ENCODE measurements at places on chromosomes 7 and 10. TPM values are rescaled to one million over a fixed set of nuclear protein-coding genes. Genes with fewer than 3 reads are reported as not detected.

PPP1R17 gene
- 1.7 TPM for total RNA-seq

DNA sequence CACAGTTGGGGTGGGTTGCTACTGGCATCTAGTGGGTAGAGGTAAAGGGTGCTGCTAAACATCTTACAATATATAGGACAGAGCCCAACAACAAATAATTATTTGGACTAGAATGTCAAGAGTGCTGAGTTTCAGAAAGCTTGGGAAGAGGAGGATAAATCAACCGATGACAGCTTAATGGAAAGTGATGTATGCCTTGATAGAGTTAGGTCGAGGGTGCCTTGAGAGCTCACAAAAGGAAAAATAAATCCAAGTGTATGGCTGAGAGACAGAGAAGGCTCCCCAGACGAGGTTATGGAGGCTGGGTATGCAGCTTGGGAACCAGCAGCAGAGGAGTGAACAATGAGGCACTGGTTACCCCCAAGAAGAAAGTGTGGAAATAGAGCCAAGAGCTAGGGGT is 211.1 kb downstream of the HDAC9 start:
- no peaks in the 10 kb centered on the region for H3K4me1 ChIP-seq
- no peak for DNase-seq
- no peak overlapping the region for H3K4me3 ChIP-seq
- no peaks in the 10 kb centered on the region for H3K27me3 ChIP-seq

DNA sequence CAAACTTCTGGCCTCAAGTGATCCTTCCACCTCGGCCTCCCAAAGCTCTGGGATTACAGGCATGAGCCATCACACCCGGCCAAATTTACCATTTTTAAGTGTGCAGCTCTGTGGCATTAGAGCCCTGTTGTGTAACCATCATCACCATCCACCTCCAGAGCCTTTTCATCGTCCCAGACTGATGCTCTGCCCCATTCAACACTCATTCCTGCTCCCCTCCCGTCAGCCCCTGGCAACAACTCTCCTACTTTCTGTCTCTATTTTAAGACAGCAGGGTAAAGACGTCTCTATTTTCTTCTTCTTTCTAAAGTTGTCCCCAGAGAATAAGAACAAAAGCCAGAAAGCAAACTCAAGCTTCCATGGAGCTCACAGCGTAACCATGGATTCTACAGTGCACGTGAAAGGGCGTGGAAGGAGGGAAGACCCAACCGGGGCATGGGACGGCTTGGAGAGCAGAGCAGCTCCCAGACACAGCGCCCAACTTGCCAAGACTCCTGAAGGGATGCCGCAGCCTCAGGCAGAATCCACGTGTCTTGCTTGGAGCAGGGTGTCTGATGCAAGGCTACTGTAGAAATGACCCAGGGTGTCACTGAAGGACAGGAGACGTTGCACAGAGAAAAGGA is 42.7 kb upstream of the PITRM1 start:
- H3K4me3 ChIP-seq: no peak overlapping the region
- H3K27ac ChIP-seq: no peak overlapping the region
- no peaks in the 10 kb centered on the region for H3K27me3 ChIP-seq
- no peaks in the 10 kb centered on the region for H3K4me1 ChIP-seq
- no peak for DNase-seq

DNA sequence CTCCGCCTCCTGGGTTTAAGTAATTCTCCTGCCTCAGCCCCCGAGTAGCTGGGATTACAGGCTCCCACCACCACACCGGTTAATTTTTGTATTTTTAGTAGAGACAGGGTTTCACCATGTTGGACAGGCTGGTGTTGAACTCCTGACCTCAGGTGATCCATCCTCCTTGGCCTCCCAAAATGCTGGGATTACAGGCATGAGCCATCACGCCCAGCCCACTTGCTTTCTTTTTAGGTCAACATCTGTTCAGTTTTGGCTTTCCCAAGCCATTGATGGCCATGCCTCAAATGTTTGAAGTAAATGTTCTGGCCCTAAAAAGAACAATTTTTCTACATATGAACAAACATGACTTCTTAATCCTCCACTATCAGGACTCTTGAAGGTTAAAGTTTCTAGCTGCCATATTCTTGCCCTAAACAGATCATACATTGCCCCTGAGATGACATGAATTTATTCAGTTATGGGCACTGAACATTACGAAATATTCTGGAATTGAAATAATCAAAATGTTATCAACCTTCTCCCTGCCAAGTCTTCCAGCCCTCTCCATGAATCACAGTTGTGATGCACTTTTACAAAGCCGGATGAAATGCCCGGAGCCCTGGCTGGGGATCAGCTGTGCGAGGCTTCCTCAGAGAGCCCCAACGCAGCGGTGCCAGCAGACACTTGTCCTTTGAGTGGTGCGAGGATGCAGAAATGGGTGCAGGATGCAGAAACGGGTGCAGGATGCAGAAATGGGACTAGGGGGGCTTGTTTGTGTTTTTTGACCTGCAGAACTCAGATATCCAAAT is 2.9 kb downstream of the MRLN start:
- DNase-seq: no peak
- H3K4me1 ChIP-seq: no peaks in the 10 kb centered on the region
- no peaks in the 10 kb centered on the region for H3K27me3 ChIP-seq
- H3K4me3 ChIP-seq: no peak overlapping the region
- H3K27ac ChIP-seq: no peak overlapping the region

- no peaks in the 10 kb centered on the region for H3K27me3 ChIP-seq
- H3K4me1 ChIP-seq: no peaks in the 10 kb centered on the region
- H3K36me3 ChIP-seq: no peaks in the 10 kb centered on the region
- DNase-seq: no peak
- no peak overlapping the region for H3K27ac ChIP-seq
Measured at GRCh38 chr10:110274072-110274627, 30.6 kb downstream of the SMNDC1 start.

- H3K36me3 ChIP-seq: peaks cover 9% of the 10 kb centered on the region
- no peak overlapping the region for H3K4me3 ChIP-seq
- H3K4me1 ChIP-seq: no peaks in the 10 kb centered on the region
- no peaks in the 10 kb centered on the region for H3K27me3 ChIP-seq
- DNase-seq: no peak
- no peak overlapping the region for H3K27ac ChIP-seq
Measured at GRCh38 chr10:88392222-88392621, 190.9 kb downstream of the RNLS start.

- H3K4me3 ChIP-seq: no peak overlapping the region
- no peaks in the 10 kb centered on the region for H3K27me3 ChIP-seq
- H3K36me3 ChIP-seq: peaks cover 46% of the 10 kb centered on the region
- no peak for DNase-seq
- H3K27ac ChIP-seq: no peak overlapping the region
- no peaks in the 10 kb centered on the region for H3K4me1 ChIP-seq
Measured at GRCh38 chr7:157410831-157411556, 74.2 kb downstream of the DNAJB6 start.

GRCh38 chr10:98293550-98294269 is 25.7 kb upstream of the LOXL4 start:
- DNase-seq: no peak
- H3K27me3 ChIP-seq: no peaks in the 10 kb centered on the region
- H3K27ac ChIP-seq: no peak overlapping the region
- no peak overlapping the region for H3K4me3 ChIP-seq

KCNH2 gene
- 4.5 TPM for total RNA-seq

- DNase-seq: no peak
- H3K27ac ChIP-seq: no peak overlapping the region
- H3K4me3 ChIP-seq: no peak overlapping the region
- H3K27me3 ChIP-seq: no peaks in the 10 kb centered on the region
- peaks cover 7% of the 10 kb centered on the region for H3K36me3 ChIP-seq
- H3K4me1 ChIP-seq: no peaks in the 10 kb centered on the region
Measured at GRCh38 chr10:18238870-18239485, 98.8 kb downstream of the CACNB2 start.

GRCh38 chr7:95669513-95669912 is 73.2 kb upstream of the PDK4 start:
- no peaks in the 10 kb centered on the region for H3K27me3 ChIP-seq
- DNase-seq: no peak
- H3K27ac ChIP-seq: no peak overlapping the region
- H3K36me3 ChIP-seq: no peaks in the 10 kb centered on the region
- no peaks in the 10 kb centered on the region for H3K4me1 ChIP-seq

GRCh38 chr10:25901199-25901598 is 32.8 kb upstream of the MYO3A start:
- no peaks in the 10 kb centered on the region for H3K36me3 ChIP-seq
- no peak overlapping the region for H3K27ac ChIP-seq
- DNase-seq: no peak
- no peaks in the 10 kb centered on the region for H3K4me1 ChIP-seq
- no peak overlapping the region for H3K4me3 ChIP-seq

DNA sequence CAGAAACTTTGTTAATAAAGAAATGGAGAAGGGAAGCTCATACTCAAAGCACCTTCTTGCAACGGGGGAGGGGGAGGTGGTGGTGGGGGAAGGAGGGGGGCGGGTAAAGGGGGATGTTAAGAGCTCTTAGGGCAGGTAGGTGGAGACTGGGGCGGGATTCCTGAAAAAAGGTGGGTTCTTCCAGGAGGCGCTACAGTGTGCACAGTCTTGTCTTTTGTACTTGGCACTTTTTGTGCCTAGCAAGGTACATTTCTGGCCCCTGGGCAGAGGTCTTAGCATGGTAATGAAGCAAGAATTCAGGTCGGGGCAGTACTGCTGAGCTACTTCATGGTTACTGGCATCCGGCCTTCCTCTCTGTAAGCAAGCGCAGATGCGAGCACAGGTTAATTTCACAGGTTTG is 15.2 kb upstream of the LAMB4 start:
- no peaks in the 10 kb centered on the region for H3K36me3 ChIP-seq
- no peak overlapping the region for H3K4me3 ChIP-seq
- DNase-seq: peak; percentile 46
- H3K27me3 ChIP-seq: no peaks in the 10 kb centered on the region
- H3K4me1 ChIP-seq: no peaks in the 10 kb centered on the region

- H3K36me3 ChIP-seq: no peaks in the 10 kb centered on the region
- no peaks in the 10 kb centered on the region for H3K4me1 ChIP-seq
- no peak for DNase-seq
- H3K27me3 ChIP-seq: no peaks in the 10 kb centered on the region
Measured at GRCh38 chr10:3217301-3217700, 44.7 kb upstream of the PITRM1 start.

- H3K36me3 ChIP-seq: peaks cover 3% of the 10 kb centered on the region
- H3K4me1 ChIP-seq: no peaks in the 10 kb centered on the region
- no peak overlapping the region for H3K27ac ChIP-seq
- no peak for DNase-seq
- H3K4me3 ChIP-seq: no peak overlapping the region
Measured at GRCh38 chr7:98075801-98076200, 30.9 kb upstream of the LMTK2 start.

DNA sequence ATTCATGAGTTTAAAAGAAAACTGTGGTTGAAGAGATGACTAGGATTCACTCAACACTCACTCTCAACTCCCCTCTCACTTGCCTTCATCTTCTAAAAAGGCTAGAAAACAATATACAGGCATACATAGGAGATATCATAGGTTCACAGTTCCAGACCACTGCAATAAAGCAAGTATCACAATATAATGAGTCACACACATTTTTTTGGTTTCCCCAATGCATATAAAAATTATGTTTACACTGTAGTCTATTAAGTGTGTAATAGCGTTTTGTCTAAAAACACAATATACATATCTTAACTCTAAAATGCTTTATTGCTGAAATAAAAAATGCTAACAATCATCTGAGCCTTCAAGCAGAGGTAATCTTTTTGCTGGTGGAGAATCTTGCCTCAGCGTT is 104.9 kb upstream of the PDE1C start:
- no peak overlapping the region for H3K4me3 ChIP-seq
- H3K27me3 ChIP-seq: no peaks in the 10 kb centered on the region
- DNase-seq: no peak
- no peaks in the 10 kb centered on the region for H3K36me3 ChIP-seq
- H3K27ac ChIP-seq: no peak overlapping the region

GRCh38 chr10:109862041-109862440 is 61.3 kb downstream of the XPNPEP1 start:
- H3K4me3 ChIP-seq: no peak overlapping the region
- H3K27me3 ChIP-seq: no peaks in the 10 kb centered on the region
- H3K36me3 ChIP-seq: peaks cover 20% of the 10 kb centered on the region
- DNase-seq: no peak

GRCh38 chr7:31052487-31052840 is 356 bp downstream of the ADCYAP1R1 start:
- peak overlapping the region; percentile 87 for H3K4me3 ChIP-seq
- H3K27ac ChIP-seq: no peak overlapping the region
- peaks cover 10% of the 10 kb centered on the region for H3K27me3 ChIP-seq
- H3K36me3 ChIP-seq: no peaks in the 10 kb centered on the region
- 0 out of 2 replicates have a peak, but pooled peaks cover 2% of the 10 kb centered on the region for H3K4me1 ChIP-seq

DNA sequence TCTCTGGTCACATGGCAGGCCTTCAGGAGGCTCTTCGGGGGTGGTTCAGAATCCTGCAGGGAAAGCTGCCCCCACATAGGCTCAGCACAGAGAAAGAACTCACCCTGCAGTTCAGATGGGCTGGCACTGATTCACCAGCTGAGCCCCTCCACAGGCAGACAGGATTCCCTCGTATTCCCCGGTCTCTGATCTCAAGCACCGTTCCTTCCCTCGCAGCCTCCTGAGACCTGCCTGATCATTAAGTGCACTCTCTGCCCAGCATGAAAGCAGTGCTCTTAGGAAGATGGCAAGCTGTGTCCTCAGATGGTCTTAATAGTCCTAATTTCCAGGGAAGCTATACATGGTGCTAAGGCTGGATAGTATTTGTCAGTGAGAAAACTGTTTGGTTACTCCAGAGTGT is 78.2 kb upstream of the NPS start:
- no peaks in the 10 kb centered on the region for H3K4me1 ChIP-seq
- H3K4me3 ChIP-seq: no peak overlapping the region
- H3K27me3 ChIP-seq: no peaks in the 10 kb centered on the region
- H3K36me3 ChIP-seq: no peaks in the 10 kb centered on the region

DNA sequence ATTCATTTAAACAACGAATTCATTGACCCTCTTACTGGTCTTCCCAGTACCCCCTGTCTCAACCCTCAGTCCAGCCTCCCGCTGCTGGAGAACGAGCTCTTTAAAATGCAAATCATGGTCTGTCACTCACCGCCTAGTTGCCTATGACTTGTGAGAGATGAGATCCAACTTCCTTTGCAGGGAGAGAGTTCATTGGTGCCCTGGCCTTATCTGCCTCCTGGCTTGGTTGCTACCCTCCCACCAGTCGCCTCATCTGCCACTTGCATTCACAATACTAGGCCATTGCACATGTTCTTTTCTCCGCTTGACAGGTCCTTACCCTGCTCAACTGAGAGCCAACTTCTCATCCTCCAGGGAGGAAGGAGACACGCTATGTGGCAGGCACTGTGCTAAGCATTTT is 54.0 kb upstream of the MXI1 start:
- no peaks in the 10 kb centered on the region for H3K27me3 ChIP-seq
- no peaks in the 10 kb centered on the region for H3K4me1 ChIP-seq
- H3K27ac ChIP-seq: no peak overlapping the region
- no peak for DNase-seq
- H3K36me3 ChIP-seq: no peaks in the 10 kb centered on the region
- no peak overlapping the region for H3K4me3 ChIP-seq

SFTPA1 gene
- total RNA-seq: not detected
